Activated CD4-positive, alpha-beta T cell treated with anti-CD3 and anti-CD28 coated beads for 36 hours (primary cell): ENCODE measurements at places on chromosomes 1 and 21. TPM values are rescaled to one million over a fixed set of nuclear protein-coding genes. Genes with fewer than 3 reads are reported as not detected.

Gene ETV3L
- total RNA-seq = not detected

Gene BCAR3
- total RNA-seq = 0.54 TPM

Gene ARHGEF10L
- total RNA-seq = not detected

Gene LDLRAD1
- total RNA-seq = not detected

Gene MTMR11
- 1.3 TPM for total RNA-seq

Gene DENND2D
- 190 TPM for total RNA-seq

Gene LYPD8
- not detected for total RNA-seq

Gene CSRP1
- 49.2 TPM for total RNA-seq

Gene SERPINC1
- 0.25 TPM for total RNA-seq

Gene AMY1C
- total RNA-seq = not detected

Gene OR2T33
- not detected for total RNA-seq

Gene DPT
- not detected for total RNA-seq

Gene CCDC185
- total RNA-seq = not detected

Gene EFNA4
- 6.3 TPM for total RNA-seq

Gene C1orf87
- not detected for total RNA-seq

Gene MMEL1
- total RNA-seq = 0.97 TPM

Gene LRRC71
- not detected for total RNA-seq

Gene PBX1
- 0.37 TPM for total RNA-seq

Gene RAB7B
- total RNA-seq = not detected

Gene NTRK1
- 4.4 TPM for total RNA-seq

Gene C1QTNF12
- total RNA-seq = 1.6 TPM

Gene OBSCN
- total RNA-seq = 20.0 TPM

Gene CD247
- 149 TPM for total RNA-seq

Gene PLCH2
- 6.3 TPM for total RNA-seq

Gene FCRL2
- not detected for total RNA-seq

Gene RPE65
- not detected for total RNA-seq

Gene CR1L
- not detected for total RNA-seq

Gene SLAMF6
- 55.0 TPM for total RNA-seq

Gene AMY2B
- total RNA-seq = 3.5 TPM

Gene CYP4B1
- not detected for total RNA-seq

Gene SLC45A1
- 0.48 TPM for total RNA-seq

Gene SLC45A3
- total RNA-seq = 0.32 TPM

Gene NOS1AP
- 0.34 TPM for total RNA-seq
